ENCODE measurements at places on chromosomes 4 and X.

GRCh38 chr4:119532319-119532718, 96.3 kb downstream of the PDE5A start:
- no peak for DNase-seq

DNA sequence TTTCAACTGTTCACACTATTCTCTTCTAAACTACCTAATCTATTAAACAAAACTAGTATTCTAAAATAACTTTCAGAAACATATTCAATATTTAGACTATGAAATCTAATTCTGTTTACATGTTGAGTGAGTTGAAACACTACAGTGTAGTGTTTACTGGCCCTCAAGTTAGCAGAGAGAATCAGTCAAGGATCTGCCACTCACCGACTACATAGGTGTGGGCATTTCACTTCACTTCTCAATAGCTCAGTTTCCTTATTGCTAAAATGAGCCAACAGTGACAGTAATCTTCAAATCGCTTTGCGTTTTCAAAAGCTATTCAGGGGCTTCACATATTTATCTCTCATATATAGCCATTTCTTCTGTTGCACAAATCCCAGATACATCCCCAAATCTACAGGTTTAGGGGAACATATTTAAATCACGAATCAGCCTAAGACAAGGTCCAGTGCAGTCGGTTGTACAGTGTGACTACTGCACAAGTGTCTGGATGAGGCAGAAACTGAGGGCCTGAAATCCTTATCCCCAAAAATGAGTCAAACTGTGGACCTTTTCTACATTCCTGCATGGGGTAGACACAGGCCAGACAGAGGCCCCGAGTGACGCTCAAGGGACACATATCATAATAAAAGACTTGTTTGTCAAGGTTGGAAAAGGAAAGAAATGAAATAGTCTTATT, 129.8 kb downstream of the PPP3CA start:
- DNase-seq: no peak

DNA sequence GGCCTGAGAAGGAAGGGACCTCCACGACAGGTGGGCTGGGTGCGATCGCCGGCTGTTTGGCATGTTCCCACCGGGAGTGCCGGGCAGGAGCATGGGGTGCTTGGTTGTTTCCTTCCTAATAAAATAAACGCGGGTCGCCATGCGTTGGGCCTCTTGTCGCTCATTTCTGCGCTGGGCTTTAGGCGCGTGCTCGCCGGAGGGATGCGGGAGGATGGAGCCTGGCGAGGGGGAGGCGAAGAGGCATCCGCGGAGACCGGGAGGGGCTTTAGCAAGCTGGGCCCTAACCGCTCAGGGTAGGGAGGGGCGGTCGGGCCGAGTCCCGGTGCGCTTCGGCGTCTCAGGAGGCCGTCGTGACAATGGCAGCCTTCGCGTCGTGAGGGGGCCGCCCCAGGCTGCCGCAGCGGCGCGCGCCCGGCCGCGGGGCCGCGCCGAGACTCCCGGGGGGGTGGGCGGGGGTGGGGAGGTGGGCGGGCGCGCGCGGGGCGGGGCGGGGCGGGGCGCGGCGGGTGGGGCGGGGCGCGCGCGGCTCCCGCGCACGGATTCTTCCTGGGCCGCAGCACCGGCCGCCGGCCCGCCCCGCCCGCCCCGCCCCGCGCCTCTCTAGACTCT, 476 bp upstream of the GDI1 start:
- no peak for DNase-seq

GRCh38 chr4:21790438-21791029, 158.0 kb downstream of the KCNIP4 start:
- no peak for DNase-seq

GRCh38 chrX:130224810-130225209, 43.9 kb downstream of the ZNF280C start:
- DNase-seq: no peak

GRCh38 chr4:129570326-129570725, 474.4 kb downstream of the C4orf33 start:
- DNase-seq: no peak

DNA sequence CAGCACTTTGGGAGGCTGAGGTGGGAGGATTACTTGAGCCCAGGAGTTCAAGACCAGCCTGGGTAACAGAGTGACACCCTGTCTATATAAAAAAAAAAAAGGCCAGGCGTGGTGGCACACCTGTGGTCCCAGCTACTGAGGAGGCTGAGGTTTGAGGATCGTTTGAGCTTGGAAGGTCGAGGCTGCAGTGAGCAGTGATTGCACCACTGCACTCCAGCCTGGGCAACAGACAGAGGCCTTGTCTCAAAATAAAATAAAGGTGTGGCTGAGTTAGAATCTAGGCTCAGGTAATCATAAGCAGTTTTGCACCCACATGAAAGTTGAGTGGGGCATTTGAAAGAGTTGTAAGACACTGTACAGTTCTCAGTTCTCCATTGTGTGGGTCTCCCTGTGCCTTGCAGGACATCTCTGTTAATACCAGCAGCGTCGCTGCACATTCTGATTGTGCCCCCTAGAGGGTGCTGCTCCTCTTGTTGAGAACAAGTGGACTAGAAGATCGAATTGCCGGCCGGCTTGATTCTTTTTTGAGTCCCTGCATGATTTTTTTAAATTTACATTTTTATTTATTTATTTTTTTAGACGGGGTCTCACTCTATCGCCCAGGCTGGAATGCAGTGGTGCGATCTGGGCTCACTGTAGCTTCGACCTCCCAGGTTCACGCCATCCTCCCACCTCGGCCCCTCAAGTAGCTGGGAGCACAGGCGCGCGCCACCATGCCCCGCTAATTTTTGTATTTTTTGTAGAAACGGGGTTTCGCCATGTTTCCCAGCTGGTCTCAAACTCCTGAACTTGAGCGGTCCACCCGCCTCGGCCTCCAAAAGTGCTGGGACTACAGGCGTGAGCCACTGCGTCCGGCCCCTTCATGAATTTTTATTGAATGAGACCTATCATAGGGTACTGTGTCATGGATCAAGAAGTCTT, 73.6 kb upstream of the RBMX start:
- peak; percentile 7 for DNase-seq

GRCh38 chr4:39051492-39051891, 10.5 kb upstream of the KLHL5 start:
- no peak for DNase-seq

DNA sequence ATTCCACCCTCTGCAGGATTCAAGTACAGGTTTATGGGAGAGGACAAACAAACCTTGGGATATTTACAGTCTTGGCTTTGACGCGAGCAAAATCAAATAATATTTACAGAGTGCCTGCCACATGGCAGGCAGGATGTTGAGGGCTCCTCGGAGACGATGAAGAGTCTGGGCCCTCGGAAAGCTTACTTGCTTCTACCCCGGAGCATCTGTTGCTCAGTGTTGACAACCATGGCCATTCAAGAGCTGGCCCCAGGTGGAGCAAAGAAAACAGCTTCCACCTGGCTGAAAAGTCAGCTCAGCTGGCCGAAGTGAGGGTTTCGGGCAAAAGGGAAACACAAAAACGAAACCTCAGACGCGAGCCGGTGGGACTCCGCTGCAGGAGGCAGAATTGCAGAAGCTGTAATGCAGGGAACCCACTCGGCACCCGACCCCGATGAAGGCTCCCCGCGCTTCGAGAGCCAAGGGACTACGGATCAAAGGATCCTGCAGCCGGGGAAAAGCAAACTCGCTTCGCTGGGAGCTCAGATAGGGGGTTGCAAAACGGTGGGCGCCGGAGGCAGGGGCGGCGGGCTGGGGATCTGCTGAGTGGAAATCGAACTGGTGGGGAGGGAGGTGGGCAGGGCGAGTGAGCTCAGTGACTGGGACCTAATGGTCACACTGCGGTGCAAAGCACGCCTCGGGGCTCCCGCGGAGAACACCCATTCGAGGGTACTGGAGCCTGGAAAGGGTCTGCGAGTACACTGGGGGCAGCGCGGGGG, 805 bp downstream of the ATP8A1 start:
- DNase-seq: no peak

GRCh38 chr4:14254252-14254651, 626.7 kb upstream of the BOD1L1 start:
- DNase-seq: no peak

DNA sequence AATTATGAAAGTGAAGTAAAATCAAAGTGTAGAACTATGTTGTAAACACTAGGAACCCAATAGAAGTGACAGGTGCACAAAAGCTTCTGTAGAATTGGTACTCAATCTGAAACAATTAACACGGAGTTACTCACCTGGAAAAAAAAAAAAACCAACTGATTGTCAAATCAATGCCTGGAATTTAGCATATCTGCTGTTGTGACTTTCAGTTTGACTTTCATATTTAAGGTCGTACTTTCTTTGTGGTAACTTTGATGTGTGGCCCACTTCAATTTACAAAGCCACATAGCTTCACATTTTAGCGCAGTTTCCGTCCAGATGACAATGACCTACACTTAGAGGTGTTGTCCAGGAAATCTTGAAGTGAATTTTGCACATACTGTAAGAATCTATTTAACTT, 1124.9 kb downstream of the STIM2 start:
- DNase-seq: no peak

DNA sequence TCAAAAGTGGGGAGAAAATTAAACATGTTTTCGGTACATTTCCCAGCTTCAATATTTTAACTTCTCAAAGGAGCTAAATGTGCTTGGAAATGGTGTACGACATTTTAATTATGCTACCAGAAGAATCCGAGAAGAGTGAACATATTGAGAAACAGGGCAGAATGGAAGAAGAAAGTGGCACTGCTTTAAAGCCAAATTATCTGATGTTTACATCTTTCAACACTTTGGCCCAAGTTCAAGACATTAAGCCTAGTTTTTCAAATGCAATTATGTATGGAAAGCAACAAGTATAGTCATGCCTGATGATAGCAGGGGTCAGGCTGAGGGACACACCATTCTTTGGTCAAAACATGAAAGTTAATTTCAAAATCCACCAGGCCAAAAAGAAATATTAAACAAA, 577.9 kb upstream of the ZFP42 start:
- DNase-seq: no peak

DNA sequence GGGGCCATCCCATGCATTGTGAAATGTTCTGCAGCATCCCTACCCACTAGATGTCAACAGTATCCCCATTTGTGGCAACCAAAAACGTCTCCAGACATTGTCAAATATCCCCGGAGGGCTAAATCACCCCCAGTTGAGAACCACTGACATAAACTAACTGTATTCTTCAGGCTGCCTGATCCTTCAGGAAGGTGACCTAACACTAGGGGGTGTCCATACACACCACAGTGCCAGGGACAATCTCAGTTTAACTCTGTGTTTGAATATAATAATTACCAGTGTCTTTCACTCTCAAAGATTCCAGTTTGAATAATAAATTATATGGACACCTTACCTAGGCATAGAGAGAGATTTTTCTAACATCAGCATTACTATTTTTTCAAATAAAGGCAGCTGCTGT, 6.4 kb downstream of the ACE2 start:
- DNase-seq: no peak

DNA sequence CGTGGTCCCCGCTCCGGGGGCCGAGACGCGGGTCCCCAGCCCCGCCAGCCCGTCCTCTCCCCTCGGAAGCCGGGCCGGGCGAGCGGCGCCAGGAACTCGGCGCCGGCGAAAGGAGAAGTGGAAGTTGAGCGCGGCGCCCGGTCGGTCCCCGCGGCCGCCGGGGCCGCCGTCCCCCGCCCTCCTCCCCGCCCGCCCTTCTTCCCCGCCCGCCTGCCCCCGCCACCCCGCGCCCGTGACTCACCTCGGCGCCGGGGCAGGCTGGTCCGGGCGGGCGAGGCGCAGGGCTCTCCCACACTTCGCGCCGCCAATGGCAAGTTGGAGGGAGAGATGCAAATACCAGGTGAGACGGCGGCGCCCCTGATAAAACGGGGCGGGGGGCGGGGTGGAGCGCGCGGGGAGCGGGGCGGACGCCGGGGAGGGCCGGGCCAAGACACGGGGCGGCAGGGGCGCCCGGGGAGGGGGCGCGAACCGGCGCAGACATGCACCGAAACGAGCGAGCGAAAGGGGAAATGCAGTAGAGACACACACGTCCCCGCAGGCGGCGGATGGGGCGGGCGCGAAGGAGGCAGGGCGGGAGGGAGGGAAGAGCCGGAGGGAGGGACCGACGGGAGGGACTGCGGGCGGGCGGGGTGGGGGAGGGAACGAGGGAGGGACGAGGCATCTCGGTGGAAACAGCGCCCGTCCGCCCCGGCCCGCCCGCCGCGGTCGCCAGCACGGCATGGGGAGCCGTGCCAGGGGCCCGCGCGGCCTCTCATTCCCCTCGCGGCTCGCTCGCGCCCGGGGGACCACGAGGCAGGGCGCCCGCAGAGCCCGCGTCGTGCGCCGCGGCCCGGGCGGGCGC, at the start of gene ELF4:
Gene ELF4 (minus strand): TSS at position 119 of the 841 bp plus-strand sequence. CDS start 29,167 bp downstream, outside the sequence.
- DNase-seq: no peak

DNA sequence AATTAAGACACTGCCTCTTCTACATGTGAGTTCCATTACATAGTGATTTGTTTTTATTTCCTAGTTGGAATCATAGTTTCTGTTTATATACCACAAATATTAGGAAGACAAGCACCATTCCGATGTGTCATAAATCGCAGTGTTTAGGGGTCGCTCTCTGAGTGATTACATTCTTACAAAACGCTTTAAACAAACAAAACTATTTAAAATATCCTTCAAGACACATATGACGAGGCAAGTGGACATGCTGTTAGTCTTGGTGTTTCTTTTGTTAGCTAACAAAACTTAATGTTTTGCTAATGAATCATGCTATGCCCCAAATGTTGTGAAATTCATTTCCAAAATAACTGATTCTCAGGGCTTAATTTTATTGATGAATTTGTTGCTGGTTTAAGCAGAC, 1219.3 kb upstream of the PRKX start:
- DNase-seq: no peak

- DNase-seq: peak; percentile 2
Measured at GRCh38 chrX:75522565-75523431, at the start of gene ZDHHC15. TSS of gene ZDHHC15 (minus strand) at chrX:75523037. CDS start at chrX:75523024, 13 bp downstream.

Data from NCI-H1436 treated with DMSO at 0.1 percent for 48 hours (cell line).